ENCODE measurements at places on chromosomes 12 and 14. TPM values are rescaled to one million over a fixed set of nuclear protein-coding genes. Genes with fewer than 3 reads are reported as not detected.

Gene FOXN4
- not detected for total RNA-seq

DNA sequence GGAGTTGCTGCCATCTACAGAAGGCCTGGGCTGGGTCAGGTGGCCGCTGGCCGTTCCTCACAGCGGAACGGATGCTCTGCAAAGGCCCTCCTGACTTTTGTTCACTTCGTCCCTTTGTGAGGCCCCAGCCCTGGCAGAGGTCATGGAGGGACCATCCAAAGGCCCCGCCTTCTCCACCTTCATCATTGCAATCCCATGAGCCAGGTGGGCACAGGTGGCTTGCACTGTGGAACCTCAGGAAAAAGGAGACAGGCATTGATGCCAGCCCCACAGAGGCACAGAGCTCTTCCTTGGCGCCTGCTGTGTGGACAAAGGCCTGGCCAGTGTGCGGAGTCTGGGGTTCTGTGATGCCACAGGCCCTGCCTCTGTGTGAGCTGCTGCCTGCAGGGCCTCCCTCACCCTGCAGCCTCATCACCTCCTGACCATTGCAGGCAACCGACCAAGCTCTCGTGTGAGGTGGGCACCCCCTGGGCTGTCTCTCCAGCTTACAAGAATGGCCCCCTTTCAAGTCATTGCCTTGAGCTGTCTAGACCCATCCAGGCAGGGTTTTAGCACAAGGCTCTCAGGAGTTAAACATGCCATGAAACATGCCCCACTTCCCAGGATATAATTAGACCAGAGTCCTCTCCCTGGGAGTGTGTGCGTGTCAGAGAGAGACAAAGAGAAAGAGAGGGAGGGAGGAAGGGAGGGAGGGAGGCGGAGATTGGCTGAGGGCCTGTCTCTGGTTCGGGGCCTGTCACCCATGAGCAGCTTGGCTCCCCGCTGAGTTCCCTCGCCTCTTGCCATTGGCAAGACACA is 19.3 kb downstream of the NFKBIA start:
- H3K36me3 ChIP-seq: no peaks in the 10 kb centered on the region
- no peak overlapping the region for H3K4me3 ChIP-seq
- DNase-seq: peak; percentile 37
- peak overlapping the region; percentile 76 for H3K27ac ChIP-seq
- H3K4me1 ChIP-seq: peaks cover 24% of the 10 kb centered on the region

- no peak overlapping the region for H3K4me3 ChIP-seq
- H3K4me1 ChIP-seq: peaks cover 20% of the 10 kb centered on the region
- H3K27me3 ChIP-seq: no peaks in the 10 kb centered on the region
- H3K27ac ChIP-seq: no peak overlapping the region
- DNase-seq: no peak
Measured at GRCh38 chr12:6387541-6387940, 3.6 kb downstream of the LTBR start.

- no peak overlapping the region for H3K4me3 ChIP-seq
- H3K36me3 ChIP-seq: no peaks in the 10 kb centered on the region
- H3K27ac ChIP-seq: no peak overlapping the region
- H3K27me3 ChIP-seq: no peaks in the 10 kb centered on the region
Measured at GRCh38 chr12:38783304-38783703, 122.1 kb downstream of the CPNE8 start.

DNA sequence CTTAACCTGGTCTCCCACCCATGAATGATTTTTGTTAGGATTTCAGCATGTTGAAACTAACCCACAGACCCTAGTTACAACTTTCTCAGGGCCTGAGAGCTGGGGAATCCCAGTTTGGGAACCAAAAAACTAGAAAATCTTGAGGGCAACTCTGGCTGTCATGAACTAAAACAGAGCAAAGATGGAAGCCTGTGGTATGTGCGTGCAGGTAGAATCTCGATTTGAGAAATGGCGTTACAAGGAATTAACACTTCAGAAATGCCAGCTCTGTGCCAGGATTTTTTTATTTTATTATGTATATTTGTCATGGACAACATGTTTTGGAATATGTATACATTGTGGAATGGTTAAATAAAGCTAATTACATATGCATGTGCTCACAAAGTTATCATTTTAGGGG is 36.4 kb upstream of the BCL2L14 start:
- no peaks in the 10 kb centered on the region for H3K36me3 ChIP-seq
- DNase-seq: no peak
- no peaks in the 10 kb centered on the region for H3K27me3 ChIP-seq
- H3K27ac ChIP-seq: no peak overlapping the region

DNA sequence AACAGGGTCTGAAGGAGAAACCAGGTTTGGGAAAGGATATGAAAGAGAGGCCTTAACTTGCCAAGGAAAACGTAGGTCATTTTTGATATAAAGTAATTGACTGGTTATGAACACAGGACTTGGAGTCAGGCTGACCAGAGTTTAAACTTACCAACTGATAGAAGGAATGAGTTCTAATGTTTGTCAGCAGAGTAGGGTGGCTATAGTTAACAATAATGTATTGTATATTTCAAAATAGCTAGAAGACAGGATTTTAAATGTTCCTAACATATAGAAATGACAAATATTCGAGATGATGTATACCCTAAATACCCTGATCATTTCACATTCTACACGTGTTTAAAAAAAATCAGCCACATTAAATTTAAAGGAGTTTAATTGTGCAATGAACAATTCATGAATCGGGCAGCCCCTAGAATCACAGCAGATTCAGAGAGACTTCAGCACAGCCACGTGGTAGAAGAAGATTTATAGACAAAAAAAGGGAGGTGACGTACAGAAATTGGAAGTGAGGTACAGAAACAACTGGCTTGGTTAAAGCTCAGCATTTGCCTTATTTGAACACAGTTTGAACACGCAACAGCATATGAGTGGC is 52.5 kb upstream of the PLEKHG7 start:
- no peaks in the 10 kb centered on the region for H3K4me1 ChIP-seq
- DNase-seq: no peak
- no peaks in the 10 kb centered on the region for H3K36me3 ChIP-seq
- H3K4me3 ChIP-seq: no peak overlapping the region
- no peak overlapping the region for H3K27ac ChIP-seq
